ENCODE measurements at places on chromosomes 1 and 21.

GRCh38 chr1:71086331-71086730 is 5.5 kb upstream of the ZRANB2 start:
- no peak for DNase-seq

DNA sequence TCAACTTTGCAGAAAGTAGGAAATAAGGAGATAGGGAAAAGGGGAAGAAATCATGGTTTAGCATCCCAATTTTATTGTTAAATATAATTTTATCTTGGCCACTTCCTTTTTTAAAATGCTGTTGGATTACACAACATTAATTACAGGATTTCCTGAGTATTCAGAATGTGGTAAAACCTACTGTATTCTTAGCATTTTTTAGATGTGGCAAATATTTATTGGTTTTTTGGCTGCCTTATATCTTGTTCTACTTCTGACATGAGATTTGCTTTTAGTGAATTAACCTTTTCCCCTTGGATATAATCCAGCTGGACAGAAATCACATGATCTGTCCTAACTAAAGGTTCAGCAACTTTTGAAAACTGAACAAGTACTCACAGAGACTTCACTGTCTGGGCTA is 104.9 kb downstream of the PTGS2 start:
- no peak for DNase-seq

- DNase-seq = no peak
These were observed 6.3 kb downstream of the NGF start for GRCh38 chr1:115331558-115332331.

DNA sequence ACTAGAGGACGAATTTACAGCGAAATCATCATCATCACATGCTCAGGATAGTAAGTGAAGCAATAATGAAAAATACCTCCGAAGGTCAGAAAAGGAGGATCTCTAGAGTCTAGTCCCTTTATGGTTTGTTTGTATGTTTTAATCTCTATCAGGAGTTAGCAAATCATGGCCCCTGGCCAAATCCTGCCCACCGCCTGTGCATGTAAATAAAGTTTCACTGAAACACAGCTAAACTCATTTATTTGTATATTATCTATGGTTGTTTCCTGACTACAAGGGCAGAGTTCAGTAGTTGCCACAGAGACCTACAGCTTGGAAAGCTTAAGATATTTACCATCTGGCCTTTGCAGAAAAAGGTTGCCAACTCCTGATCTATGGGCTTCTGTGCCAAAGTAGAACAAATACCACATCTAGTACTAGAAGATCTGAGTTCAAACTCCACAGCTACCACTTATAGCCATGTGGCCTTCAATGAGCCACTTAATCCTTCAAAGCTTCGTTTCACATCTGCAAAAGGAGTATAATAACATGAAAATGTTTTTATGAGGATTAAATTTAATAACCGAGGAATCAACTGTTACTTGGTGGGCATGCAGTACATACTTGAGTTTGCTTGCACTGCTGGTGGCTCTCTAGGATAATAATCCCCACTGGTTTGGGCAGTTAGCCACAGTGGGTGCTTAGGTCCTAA is 94.0 kb upstream of the KIF26B start:
- DNase-seq = no peak

- DNase-seq = no peak
These were observed 469.5 kb upstream of the VAMP3 start for GRCh38 chr1:7301664-7301981.

- no peak for DNase-seq
These were observed 240.2 kb upstream of the C1orf174 start for GRCh38 chr1:4140241-4140640.

- DNase-seq = no peak
These were observed at the start of gene KCNK1 for GRCh38 chr1:233613252-233614172. Gene KCNK1 (plus strand): TSS chr1:233614106. CDS start chr1:233614172, 66 bp downstream.

- no peak for DNase-seq
These were observed 23.4 kb upstream of the ABCG1 start for GRCh38 chr21:42195378-42196031.

- DNase-seq = no peak
These were observed 8.2 kb downstream of the ELK4 start for GRCh38 chr1:205623646-205624045.

DNA sequence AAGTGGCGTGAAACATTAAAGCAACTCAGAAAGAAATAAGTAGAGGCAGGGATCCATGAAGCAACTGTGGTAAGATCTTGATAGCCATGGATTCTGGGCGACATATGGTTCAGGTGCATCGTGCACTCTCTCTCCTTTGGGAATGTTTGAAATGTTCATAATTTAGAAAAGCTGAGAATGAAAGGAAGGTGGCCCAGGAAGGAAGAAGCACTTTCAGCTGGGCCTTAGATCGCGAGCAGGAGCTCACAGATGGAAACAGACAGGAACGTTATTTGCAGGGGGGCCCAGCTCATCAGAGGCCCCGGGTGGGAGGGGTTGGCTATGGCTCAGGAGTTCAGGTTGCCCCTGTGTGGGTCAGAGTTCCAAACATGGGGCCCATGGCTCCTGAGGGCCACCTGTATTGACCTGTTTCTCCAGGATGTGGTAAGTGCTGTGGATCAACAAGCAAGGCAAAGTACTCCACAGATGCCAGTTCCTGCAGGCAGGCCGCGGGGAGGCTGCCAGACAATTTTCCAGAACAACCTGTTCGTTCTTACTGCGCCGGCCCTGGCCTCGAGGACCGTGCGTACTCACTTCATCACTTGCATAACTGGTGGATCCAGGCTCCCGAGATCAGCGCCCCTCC is 253.2 kb downstream of the TOMM20 start:
- DNase-seq = no peak

DNA sequence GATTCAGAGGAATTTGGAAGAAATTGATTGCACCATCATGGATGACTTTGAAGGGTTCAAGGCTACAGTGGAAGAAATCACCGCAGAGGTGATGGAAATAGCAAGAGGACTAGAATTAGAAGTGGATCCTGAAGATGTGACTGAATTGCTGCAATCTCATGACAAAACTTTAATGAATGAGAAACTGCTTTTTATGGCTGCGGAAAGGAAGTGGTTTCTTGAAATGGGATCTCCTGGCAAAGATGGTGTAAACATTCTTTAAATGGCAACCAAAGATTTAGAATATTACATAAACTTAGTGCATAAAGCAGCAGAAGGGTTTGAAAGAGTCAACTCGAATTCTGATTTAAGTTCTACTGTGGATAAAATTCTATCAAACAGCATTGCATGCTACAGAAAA is 698.6 kb downstream of the PLA2G4A start:
- no peak for DNase-seq

GRCh38 chr1:93722081-93723031 is 40.7 kb upstream of the BCAR3 start:
- no peak for DNase-seq

DNA sequence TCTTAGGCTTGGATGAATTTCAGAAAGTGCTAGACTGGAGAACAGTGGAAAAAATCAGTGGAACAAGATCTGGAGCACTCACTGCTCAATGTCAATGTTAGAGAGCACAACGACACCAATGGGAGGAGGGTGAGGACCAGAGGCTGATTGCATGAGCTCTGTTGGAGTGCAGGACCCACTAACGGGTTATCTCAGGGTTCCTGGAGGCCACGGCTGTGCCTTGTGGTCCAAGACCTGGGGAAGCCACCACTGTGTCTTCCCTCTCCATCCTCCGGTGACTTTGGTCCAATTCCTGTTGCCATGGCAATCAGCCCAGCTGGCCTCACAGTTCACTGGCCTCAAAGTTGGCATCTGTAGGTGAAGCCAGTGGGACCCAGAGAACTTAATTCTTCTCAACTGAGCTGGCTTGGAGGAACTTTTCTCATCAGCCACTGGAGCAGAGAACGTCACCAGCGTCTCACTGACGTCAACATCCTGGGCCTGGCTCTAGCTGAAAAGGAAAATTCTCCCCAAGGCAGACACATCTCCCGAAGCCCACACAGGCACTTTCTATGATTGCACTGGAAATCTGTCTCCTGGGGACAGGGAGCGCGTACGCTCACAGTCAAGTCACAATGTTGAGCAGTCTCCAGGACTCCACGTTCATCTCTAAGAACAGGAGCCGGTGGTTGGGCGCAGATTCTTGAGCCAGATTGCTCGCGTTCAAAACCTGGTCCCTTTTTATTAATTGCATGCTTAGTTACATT is 21.9 kb upstream of the GPR157 start:
- no peak for DNase-seq

DNA sequence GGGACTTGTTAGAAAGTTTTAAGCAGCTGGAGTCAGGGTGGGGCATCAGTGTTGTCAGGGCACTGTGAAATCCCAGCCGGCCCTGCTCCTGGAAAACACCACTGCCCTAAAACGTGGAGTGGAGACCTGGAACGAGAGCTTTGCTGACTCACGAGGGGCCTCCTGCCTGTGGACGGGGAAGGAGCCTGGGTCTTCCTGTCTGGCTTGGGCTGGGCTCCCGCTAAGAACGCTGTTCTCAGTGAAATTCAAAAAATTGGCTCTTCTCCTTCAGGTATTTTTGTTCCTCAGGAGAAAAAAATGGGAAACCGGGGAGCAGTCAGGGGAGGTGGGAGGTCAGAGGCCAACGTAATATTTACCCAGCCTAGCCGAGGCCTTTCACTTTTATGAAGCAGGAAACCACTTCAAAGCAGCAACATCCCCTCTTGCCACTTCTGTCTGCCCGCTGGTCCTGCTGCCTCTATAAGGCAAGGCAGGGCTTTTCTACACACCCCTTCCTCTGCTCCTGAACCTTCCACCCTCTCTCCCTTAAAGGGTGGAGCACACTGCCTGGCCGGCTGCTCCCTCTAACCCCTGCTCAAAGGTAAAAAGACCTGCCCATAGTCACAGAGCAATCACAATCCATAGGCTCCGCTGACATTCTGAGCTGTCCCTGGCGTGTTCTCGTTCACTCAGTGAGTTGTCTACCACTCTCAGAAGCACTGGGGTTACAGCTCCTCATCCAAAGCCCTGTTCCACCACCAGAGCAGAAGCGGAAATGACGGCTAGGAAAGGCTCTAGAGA is 8.0 kb downstream of the PLXNA2 start:
- DNase-seq = no peak

- DNase-seq = no peak
These were observed 216.6 kb downstream of the MRPL39 start for GRCh38 chr21:25390701-25391100.

DNA sequence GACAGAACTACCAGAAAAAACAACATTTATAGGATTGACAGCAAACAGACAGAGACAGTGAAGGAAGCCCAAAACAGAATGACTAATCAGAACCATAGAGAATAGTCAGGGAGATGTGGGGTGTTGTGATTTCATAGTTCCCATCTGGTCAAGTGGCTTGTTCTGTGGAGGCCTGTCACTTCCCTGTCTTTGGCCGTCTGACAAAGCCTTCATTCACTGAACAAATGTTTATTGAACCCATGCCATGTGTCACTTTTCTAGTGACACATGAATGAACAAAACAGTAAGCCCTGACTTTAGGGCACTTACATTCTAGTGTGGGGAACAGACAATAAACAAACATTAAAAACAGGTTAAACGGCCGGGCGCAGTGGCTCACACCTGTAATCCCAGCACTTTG is 3.2 kb upstream of the SRRM1 start:
- DNase-seq = no peak

GRCh38 chr1:233217832-233218231 is 77.7 kb downstream of the PCNX2 start:
- no peak for DNase-seq
